Dermis blood vessel endothelial cell (primary cell): ENCODE measurements at places on chromosomes 3 and 15. TPM values are rescaled to one million over a fixed set of nuclear protein-coding genes. Genes with fewer than 3 reads are reported as not detected.

KAT2B gene
- 18.7 and 22.6 TPM in 2 replicates for total RNA-seq

DUOX1 gene
- total RNA-seq, result not detected in 2 replicates

PROK2 gene
- total RNA-seq, result not detected in 2 replicates

PARL gene
- total RNA-seq, result 29.6 and 32.0 TPM in 2 replicates

GOLGA8J gene
- total RNA-seq, result 0.17 TPM in 1 of 2 replicates, not detected in the other

LRRN1 gene
- total RNA-seq, result not detected in 2 replicates

LYZL4 gene
- total RNA-seq, result not detected in 2 replicates

TMCO5A gene
- not detected in 2 replicates for total RNA-seq

KLHL40 gene
- total RNA-seq, result 0.17 TPM in 1 of 2 replicates, not detected in the other
